ENCODE measurements at places on chromosomes 6 and 20. TPM values are rescaled to one million over a fixed set of nuclear protein-coding genes. Genes with fewer than 3 reads are reported as not detected.
A peak's percentile ranks its signal among the peaks of the same experiment; 100 is the strongest.

GRCh38 chr20:21082584-21082983 lies 23.6 kb downstream of the LINC00237 start:
- DNase-seq = no peak

DNA sequence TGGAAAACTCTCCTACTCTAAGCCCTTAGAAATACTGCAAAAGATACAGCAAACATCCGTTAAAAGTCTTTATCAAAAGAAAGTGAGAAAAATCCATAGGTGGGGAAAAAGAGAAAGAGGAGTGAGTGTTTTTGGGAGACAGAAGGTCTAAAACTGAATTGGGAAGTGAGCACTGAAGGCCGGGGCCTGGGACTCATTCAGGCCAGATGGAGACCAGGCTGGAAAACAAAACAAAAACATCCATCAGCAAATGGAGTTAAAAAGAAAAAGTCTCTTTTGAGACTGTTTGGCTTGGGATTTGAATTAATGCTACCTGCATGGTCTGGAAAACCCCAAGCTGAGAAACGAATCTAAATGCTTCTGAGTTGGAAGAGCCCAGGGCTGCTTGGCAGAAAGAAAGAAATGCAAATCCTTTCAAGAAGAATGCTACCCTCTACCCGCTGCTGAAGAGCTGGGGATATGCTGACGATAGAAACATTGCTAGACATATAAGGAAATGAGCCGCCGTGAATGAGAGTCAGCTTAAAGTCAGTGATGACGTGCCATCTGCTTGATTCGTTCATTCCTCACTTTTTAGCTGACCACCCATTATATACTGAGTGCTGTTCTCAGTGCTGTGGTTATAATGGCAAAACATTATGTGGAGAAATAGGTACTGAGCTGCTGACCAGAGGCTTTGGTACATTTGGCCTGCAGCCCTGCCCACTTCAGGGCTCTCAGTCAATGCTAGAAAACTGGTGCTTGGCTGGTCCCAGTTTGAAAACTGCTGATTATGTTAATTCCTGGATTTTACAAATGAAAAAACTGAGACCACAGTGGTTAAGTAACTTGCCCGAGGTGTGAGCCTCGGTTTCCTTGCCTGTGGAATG lies 28.0 kb upstream of the TULP4 start:
- peak; percentile 83 for DNase-seq

GRCh38 chr20:6811262-6812035 lies 44.0 kb downstream of the BMP2 start:
- DNase-seq = no peak

Gene VGLL2
- total RNA-seq = not detected

Gene ELOVL4
- total RNA-seq = 7.0 TPM

Gene KHDRBS2
- not detected for total RNA-seq

Measured in GM23248 (cell line).